ENCODE measurements at places on chromosomes 5 and 9. TPM values are rescaled to one million over a fixed set of nuclear protein-coding genes. Genes with fewer than 3 reads are reported as not detected.

SPATA31D4 gene
- not detected for total RNA-seq

CAVIN4 gene
- 3.9 TPM for total RNA-seq

DNA sequence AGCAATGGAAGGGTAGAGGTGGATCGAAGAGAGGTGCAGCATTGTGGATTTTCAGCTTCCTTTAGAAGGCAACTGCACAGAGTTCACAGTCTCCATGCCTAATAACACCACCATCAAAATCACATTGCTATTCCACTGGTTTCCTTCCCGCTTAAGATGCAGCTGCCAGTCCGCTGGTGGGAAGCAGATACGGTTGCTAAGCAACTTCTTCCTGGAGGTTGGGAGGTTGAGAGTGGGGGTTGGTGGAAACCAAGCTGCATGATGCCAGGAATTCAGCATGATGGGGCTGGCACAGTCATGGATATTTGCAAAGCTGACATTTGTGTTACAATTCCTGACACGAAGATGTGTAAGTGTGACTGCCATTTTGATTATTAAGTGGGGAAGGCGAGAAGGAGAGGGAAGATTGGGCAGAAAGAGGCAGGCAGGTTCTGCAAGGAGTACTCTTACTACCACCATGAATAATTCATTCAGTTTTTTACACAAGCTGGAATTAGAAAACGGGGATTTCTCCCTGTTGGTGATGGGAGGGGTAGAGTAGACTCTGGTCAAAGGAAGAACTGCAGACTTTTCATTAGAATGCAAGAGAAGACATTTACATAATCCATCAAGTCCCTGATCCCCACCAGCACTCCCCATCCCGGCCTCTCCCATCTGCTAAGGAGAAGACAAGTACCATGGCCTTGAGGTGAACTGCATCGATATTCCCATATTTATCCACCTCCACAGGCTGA lies 87.5 kb downstream of the GLDC start:
- DNase-seq: no peak

DNA sequence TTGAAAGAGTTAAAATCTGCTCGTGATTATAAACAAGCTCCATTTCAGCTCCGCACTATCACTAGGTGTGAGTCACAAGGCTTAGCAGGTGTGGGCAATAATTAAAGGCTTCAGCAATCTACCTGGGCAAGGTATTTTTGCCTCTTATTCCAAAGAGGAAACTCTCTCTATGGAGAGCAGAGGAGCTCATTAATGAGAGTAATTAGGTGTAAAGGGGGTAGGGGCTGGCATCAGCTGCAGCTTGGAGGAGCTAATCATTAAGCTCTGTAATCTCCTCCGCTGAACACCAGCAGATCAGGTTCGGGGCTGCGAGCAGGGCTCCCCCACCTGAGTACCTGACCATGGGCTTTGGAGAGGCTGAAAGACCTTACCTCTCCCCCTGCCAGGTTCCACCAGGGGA lies 129.2 kb downstream of the CRB2 start:
- DNase-seq: no peak

DNA sequence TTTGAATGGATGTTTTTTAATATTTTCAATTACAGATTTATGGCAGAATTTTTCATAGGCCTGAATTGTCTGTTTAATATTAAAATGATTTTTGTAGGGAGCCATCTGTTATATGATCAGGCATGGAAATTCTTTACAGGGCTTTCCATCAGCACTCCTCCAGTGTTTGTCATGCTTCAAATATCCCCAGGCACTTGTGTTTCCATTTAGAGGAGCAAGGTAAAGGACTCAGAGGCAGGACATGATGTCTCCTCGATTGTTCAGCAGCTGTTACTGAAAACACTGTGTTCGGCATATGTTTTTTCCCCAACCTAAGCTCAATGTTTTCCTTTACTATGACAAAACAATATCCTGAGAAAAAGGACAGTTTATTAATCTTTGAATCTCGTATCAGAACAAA lies 172.3 kb upstream of the RFX3 start:
- DNase-seq: no peak
